ENCODE measurements at places on chromosomes 1 and 21.

DNA sequence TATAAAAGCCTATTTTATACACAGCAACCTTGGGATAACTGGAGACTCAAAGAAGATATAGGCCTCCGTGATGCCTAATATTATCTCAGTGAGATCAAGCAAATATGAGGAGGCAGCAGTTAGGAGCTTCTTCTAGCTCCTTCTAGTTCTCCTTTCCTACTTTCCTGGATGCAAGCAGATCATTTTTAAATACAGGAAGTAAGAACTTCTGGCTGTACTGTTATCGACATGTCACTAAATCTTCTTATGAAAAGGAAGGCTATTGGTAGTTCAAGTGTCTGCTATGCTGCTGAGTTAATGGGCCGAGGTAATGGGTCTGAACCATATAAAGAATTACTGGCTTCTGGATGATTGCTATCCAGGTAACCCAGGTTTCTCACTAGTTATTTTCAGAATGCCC lies 15.9 kb downstream of the HSPA13 start:
- DNase-seq: no peak

GRCh38 chr1:243950166-243950565 lies 100.1 kb upstream of the AKT3 start:
- DNase-seq: no peak

GRCh38 chr1:228371741-228372182 lies 34.9 kb downstream of the TRIM11 start:
- DNase-seq: no peak

DNA sequence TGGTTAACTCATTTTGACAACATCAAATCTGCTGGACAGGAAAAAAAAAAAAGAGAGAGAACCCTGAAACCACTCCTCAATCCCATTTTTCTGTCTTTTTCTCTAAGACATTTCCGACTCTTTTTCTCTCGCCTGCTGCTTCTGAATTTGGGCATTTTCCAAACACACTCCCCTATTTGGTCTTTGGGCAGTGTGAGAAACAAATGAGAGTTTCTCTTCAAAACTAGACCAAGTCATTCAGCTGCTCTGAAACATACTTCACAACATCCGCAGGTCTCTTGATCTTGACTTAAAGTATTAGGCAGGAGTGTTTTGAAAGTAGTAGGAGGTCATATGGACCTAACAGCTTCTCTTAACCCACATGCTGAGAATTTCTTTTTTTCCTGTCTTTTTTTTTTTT lies 364.8 kb upstream of the ESRRG start:
- no peak for DNase-seq

- DNase-seq: no peak
These were observed 54.9 kb downstream of the WDR64 start for GRCh38 chr1:241706967-241707366.
